Stimulated activated CD4-positive, alpha-beta T cell treated with anti-CD3 and anti-CD28 coated beads, Interleukin-1b, Interleukin-23, amount 100 ng/mL, for 48 hours (primary cell): ENCODE measurements at places on chromosomes 11 and 22.

DNA sequence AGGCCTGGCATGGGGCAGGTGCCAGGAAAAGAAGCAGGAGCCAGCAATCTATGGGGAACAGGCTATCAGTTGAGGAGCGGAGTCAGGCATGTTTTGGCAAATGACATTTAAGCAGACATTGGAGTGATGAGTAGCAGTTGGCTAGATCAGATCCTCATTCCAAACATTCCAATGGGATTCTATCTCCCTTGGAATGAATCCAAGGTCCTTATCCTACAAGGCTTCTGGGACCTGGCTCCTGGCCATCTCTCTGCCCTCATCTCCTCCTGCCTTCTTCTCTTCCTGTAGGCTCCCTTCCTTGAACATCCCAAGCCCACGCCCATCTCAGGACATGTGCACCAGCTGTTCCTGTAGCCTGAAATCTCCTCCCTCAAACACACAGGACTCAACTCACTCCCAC lies 1074.5 kb downstream of the TBC1D22A start:
- DNase-seq: no peak

DNA sequence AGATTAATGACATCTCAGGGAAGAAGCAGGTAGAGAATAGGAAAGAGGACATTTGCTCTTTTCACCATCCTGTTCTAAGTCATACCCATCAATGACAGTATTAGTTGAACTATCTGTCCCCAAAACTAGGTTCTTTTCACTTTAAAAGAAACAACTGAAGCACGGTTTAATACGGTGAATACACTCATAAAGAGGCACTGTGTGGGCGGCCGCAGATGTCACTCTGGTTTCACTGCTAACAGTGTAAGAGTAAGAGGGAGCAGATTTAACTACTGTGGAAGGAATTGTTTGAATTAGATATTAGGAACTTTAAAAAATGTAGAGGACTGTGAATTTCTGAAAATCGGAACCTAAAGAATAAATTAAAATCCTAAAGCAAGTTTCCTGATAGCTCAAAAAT lies 49.5 kb downstream of the VSIG10L2 start:
- peak; percentile 69 for DNase-seq

DNA sequence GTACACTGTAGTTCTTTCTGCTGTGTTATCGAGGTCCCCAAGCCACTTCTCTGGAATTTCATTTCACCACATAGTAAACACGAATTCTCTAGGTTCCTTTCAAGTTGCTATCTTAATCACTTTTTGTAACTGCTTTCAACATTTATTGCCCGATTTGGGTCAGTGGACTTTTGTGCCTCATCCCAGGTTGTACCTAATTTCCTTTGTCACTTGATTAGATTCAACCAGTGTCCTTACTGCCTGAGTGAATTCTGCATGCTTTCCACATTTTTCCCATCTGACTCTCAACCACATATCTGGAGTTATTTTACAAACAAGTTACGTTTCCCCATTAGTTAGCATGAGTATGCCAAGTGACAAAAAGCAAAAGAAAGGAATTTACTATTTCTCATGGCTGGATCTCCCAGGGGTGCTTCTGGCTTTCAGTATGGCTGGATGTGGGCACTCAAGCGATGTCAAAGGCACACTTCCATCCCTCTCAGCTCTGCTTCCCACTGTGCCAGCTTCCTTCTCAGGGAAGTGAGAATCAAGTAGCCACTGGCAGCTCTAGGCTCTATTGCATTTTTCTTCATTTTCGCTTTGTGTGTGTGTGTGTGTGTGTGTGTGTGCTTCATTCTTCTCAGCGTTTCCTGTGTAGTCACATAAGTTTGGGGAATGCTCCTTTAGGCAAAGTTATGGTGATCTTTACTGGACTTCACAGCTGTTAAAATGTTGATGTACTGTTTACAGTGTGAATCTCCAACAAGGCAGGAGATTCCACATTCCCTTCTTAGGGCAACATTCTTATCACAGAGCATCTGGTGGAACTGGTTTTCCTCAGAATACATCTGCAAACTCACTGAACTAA lies 128.9 kb downstream of the DBX1 start:
- DNase-seq: no peak

GRCh38 chr11:2899080-2899783 lies 13.7 kb upstream of the CDKN1C start:
- DNase-seq: no peak

- no peak for DNase-seq
These were observed 74.0 kb upstream of the TCF20 start for GRCh38 chr22:42344361-42344905.

GRCh38 chr11:124198897-124199296 lies 15.8 kb downstream of the OR10D3 start:
- DNase-seq: no peak
